ENCODE measurements at places on chromosomes 3 and 15.

- DNase-seq: no peak
These were observed 284.2 kb downstream of the C3orf38 start for GRCh38 chr3:88434001-88434400.

DNA sequence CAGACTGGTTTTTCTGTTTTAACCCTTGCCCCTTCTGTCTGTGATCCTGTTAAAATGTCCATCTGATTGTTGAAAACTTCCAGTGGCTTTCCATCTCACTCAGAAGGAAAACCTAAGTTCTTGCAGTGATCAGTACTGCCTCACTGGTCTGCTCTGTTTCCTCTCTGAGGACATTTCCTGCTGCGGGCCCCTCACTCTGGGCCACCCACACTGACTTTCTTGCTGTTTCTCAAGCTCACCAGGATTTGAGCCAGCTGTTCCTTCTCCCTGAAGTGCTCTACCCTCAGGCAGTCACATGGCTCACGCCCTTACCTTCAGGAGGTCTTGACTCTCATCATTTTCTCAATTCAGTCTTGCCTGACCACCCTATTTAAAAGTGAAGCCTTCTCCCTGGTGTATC lies 1.8 kb downstream of the GRK7 start:
- DNase-seq: no peak

DNA sequence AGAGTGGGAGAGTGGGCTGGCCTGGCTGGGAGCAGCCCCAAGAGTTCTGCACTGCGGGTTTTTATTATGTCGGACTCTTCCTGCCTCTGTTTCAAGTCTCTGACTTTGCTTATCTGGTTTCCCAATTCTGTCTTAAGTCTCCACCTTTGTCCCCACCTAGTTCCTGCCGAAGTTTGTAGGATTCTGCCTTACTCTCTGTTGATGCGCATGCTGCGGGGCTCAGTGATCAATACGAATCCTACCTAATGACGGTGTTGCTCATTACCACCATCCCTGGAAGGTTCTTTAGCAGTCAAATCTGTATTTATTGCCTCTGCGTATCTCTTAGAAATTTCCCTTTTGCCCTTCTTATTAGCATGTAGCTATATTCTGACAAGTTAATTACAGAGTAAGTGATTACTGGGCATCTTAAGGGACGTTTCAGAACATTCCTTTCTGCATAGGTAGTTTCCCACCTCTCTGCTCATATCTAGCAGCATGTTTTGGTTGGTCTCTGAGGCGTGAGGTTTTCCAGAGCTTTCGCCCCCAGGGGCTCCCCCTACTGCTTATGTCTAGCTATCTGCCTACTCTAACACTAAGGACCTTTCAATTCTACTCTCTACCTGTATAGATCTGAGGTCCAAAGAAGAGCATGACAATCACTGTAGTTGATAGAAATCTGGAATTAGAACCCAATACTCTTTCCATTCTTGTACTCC lies 236.0 kb upstream of the EIF1B start:
- DNase-seq: no peak

GRCh38 chr3:158763421-158763820 lies 31.2 kb upstream of the RARRES1 start:
- no peak for DNase-seq

GRCh38 chr15:51132384-51133139 lies 37.9 kb upstream of the TNFAIP8L3 start:
- DNase-seq: peak; percentile 32

DNA sequence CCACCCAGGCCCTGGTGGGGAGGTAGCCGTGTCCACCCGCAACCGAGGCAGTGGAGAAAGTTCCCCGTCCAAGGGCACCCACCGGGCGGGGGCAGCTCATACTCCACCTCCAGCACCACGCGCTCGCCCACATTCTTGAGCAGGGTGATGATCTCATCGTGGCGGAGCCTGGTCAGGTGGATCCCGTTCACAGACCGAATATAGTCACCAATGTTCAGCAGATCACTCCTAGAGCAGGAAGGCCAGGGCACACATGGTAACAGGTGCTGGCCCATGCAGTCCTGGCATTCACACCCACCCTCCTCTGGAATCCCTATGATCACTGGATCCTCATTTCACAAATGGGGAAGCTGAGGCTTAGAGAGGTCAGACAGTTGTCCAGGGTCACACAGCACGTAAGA lies 15.8 kb downstream of the GRIP2 start:
- no peak for DNase-seq

- DNase-seq: no peak
These were observed 35.0 kb upstream of the BSN start for GRCh38 chr3:49519296-49519695.

DNA sequence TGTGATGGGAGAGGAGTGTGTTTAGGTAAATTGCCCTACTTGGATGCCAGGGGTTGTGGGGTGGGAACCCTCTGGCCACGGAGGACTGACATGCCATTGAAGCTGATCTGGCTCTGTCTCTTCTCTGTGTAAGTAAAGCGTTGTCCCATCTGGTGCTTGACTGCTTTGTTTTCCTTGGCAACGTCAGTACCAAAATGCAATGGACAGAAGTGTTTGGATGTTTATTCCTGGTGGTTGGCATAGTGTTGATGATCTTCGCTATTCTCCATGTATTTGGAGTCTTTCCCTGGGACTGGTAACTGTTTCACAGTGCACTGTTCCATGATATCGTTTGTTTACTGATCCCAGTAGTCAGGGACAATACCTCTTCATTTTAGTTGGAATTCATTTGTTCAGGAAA lies 130.5 kb upstream of the MCTP2 start:
- no peak for DNase-seq

DNA sequence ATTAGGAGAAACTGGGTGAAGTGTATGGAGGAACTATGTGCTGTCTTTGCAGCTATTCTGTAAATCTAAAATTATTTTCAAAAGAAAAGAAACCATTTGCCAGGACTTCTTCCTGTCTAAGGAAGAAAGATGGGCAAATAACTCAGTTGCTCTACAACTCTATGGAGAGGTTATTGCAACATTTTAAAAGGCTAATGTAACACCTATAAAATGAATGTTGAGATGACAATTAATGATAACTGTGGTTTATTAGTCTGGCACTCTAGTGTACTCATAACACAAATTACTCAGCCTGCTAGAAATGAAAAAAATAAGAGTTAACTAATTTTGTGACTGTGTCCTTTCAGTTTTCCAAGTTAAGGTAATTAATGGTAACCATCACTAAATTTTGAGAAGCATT lies 32.3 kb downstream of the SLC4A7 start:
- no peak for DNase-seq

GRCh38 chr3:61617041-61617440 lies 55.7 kb downstream of the PTPRG start:
- no peak for DNase-seq

DNA sequence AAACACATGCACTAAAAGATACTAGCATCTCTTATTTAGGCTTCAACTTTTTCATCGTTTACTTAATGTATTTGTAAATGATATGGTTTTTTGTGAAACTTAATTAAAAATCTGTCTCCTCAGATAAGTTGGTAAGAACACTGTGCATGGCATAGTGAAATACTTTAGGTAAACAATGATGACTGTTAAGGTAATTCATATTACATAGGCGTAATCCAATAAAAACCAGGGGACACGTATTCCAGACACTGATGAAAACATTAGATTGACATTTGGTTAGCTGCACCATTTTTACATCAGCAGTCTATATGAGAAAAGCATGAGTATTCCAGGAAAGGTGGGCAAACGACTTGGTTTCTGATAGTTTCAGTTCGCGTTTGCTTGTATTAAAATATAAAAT lies 170.0 kb downstream of the MBNL1 start:
- no peak for DNase-seq

- DNase-seq: no peak
These were observed 5.5 kb upstream of the NR2E3 start for GRCh38 chr15:71804695-71805470.

DNA sequence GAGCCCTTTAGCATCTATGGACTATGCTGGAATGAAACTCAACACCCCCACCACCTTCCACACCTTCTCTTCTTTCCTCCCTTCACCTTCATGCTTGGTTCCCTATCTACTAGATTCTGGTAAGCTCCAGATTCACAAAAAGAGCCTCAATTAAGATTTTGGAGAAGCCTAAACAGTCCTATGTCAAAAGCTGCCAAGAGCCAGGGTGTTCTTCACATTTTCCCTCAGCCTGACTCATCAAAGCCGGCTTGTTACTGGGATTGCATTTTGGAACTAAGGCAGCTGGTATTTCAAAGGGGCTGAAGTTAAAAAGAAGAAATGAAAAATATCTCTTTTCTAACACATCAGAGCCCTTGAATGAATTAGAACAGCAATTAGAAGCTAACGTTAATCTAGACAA lies 247.7 kb downstream of the MYRIP start:
- DNase-seq: no peak

- DNase-seq: no peak
These were observed 36.0 kb downstream of the TSPAN3 start for GRCh38 chr15:77034695-77035489.

- DNase-seq: no peak
These were observed 6.2 kb downstream of the TMEM39A start for GRCh38 chr3:119457246-119457645.

DNA sequence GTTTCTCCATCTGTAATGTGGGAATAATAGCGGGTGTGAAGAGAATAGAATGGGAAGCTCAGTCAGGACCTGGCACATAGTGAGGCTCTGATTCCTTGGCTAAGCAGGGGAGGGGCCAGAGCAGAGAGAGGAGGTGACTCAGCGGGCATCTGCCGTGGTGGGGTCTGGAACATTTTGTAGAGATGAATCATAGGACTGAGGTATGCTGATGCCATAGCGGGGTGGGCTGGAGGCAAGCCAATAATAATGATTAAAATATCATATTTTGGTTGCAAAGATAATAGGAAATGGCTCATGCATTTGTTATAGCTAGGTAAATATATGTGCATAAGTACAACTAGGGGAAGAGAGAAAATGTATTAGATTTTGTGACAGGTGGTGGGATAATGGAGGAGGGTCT lies 11.2 kb downstream of the TGM4 start:
- DNase-seq: peak; percentile 80

GRCh38 chr3:115790759-115791158 lies 167.4 kb downstream of the GAP43 start:
- peak; percentile 84 for DNase-seq

DNA sequence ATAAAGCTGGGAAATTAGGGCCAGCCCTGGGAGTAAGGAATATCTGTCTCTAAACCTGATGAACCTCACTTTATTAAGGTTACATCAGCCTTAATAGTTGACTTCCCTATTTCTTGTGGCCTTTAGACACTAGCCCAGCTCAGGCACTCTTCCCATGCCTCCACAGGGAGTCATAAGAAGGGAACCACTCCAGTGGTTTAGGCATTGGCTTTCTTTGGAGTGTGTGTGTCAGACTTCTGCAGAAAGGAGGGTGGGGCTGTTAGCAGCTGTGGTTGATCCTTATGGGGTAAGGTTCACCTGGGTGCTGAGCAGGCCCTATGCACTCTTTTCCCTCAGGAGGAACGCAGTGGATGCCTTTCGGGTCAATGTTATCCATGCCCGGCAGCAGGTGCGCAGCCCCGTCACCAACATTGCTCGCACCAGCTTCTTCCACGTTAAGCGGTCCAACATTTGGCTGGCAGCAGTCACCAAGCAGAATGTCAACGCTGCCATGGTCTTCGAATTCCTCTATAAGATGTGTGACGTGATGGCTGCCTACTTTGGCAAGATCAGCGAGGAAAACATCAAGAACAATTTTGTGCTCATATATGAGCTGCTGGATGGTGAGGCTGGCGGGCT lies 4.0 kb downstream of the AP2M1 start:
- DNase-seq: no peak

DNA sequence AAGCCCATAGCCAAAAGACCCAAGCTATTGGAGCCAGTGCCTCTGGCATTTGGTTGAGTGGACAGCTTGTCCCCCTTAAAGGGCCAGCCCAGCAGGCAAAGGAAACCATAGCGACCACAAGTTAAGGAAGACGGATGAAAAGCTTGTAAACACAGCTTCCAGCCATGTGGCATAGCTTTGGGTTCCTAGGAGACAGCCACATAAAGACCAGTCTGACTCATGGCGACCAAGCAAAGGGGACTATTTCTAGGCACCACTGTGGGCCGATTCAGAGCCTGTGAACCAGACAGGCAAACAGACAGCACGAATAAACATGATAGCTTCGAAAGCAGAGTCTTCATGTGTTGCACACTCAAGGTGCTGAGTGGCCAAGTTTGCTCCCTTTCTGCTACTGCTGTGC lies 30.5 kb upstream of the SRGAP3 start:
- DNase-seq: peak; percentile 17

- no peak for DNase-seq
These were observed 470.4 kb downstream of the LPP start for GRCh38 chr3:188624384-188624783.

DNA sequence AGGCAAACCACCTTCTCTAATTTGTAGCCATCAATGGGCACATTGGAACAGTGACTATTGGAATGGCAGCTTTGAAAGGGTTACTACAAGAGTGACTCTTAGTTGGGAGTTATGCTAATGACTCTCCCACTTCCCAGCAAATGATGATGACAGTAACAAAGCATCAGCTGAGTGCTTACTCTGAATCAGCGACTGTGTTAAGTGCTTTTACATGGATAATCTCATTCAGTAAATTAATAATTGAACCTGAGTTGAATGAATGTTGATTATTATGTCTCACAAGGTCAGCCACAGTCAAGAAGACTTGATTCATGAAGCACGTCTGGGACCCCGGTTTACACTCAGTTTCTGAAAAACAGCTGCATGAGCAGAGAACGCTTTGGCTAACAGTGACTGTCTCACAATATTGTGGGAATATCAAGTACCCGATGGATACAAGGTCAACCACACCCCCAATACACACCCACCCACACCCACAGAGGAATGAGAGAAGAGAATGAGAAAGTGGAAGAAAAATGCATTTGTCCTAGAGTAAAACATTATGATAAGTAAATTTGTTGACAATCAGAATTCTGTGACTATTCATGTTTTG lies 242.0 kb upstream of the FEZF2 start:
- no peak for DNase-seq

- DNase-seq: no peak
These were observed 3.8 kb downstream of the PEAK1 start for GRCh38 chr15:77416148-77416455.

DNA sequence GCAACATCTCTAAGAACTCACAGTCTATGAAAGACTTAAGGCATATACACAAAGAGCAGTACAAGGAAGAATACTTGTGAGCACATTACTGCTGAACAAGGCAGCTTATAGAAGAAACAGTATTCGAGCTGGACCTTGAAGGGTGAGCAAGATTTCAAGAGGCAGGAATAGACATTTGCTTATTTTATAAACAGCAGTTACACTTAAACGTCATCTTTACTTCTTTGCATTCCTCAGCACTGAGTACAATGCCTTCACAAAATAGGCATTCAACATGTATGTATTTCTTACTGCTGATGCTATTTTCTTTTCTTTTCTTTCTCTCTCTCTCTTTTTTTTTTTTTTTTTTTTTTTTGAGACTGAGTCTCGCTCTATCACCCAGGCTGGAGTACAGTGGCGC lies 205.8 kb downstream of the ZIC4 start:
- DNase-seq: no peak

DNA sequence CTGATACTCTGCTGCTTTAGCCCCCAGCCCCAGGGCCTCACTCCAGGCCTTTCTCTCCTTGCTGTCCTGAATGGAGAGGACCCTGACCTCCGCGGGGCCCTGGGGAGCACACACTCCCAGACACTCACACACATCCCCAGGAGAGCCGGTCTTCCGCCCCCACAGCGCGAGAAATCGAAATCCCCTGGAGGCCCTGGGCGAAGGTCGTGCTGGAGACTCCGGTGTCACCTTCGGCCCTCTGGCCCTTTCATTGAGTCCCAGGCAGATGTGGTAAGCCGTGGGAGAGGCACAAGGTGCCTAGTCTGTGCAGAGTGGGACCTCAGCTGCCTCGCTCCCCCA lies 848 bp upstream of the GOLGA8B start:
- no peak for DNase-seq

GRCh38 chr3:150104564-150104963 lies 133.9 kb upstream of the PFN2 start:
- no peak for DNase-seq
